ENCODE measurements at places on chromosomes 16 and 17.

- DNase-seq, result no peak
These were observed 68.6 kb upstream of the CBX4 start for GRCh38 chr17:79907850-79908249.

- no peak for DNase-seq
These were observed 3.0 kb downstream of the SMCR8 start for GRCh38 chr17:18318117-18318516.

- DNase-seq, result no peak
These were observed 32.8 kb downstream of the SCNN1B start for GRCh38 chr16:23334950-23335349.

DNA sequence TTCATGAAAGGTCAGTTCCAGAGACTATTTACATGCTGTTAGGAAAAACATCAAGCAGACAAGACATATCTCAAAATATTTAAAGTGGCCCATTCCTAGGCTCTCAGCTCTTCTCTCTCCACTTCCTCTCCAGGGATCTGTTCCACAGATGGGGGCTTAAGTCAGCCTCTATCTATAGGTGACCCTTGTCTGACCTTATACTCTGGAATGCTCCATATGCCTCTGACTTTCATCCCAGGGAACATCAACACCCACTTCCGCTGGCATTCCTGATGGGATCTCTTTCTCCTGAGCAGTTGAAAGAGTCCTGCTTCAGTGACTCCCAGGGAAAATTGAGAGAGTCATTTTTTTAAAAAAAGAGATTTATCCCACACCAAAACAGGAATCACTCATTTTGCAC, 11.5 kb upstream of the WIPI1 start:
- DNase-seq, result no peak

GRCh38 chr17:48800626-48801217, 16.3 kb downstream of the TTLL6 start:
- DNase-seq, result no peak
